Astrocyte of the spinal cord (primary cell): ENCODE measurements at places on chromosomes 11 and 22.
A peak's percentile ranks its signal among the peaks of the same experiment; 100 is the strongest.

DNA sequence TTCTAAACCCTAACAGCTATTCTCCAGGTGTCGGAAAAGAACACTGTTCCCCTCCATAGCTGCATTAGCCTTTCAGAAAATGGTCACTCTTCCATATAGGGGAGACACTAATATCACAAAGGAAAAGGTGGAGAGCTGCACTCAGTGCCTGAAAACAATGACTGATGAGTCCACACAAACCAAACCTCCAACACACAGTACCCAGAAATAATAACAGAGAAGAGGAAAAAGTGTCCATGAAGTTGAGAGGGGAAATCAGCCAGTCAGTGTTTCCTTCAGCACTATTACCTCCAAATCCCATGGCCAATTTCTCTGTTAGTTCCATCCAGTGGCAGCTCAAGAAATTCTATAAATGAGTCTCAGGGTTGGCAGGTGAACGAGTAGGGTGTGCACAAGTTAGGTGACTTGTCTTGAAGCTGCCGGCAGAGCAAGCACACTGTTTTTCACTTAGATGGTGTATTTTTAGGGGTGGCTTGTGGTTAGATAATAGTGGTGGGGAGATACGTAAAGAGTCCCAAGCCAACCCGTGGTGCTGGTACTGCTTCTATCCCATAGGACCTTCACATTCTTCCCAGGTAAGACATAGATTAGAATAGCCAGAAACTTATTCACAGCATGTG, 84.5 kb upstream of the CHRM4 start:
- no peak for DNase-seq

- no peak for DNase-seq
These were observed 27.3 kb downstream of the SYT7 start for GRCh38 chr11:61553373-61554171.

DNA sequence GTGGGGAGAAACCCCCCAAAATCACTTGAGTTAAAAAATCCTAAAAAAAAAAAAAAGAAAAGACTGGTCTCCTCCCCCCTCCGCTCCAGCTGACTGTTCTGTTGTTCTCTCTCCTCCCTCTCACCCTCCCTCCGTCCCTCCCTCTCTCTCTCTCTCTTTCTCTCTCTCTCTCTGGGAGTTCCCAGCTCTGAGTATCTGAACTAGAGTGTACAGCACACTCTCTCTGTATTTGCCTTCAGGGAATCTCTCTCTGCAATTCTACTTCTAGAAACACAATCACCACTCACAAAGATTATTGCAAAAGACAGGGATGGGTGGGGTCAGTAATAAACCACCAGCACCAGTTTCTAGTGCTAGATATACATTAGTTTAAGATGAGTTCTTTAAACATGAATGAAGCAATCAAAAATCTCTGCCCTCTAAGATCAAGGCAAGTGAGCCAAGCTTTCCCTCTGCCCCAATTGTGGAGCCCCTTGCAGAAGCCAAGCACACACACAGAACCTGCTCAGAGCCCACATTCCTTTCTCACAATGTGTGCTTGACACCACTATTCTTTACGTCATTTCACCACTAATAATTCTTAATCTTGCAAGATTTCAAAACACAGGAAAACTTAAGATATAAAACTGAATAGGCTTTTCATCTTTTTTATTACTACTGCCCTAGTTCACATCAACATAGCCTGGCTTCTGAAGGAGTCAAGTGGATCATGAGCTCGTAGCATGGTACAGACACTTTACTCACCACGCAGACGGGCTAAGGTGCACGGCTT, 133.5 kb downstream of the RBFOX2 start:
- DNase-seq = peak; percentile 61

DNA sequence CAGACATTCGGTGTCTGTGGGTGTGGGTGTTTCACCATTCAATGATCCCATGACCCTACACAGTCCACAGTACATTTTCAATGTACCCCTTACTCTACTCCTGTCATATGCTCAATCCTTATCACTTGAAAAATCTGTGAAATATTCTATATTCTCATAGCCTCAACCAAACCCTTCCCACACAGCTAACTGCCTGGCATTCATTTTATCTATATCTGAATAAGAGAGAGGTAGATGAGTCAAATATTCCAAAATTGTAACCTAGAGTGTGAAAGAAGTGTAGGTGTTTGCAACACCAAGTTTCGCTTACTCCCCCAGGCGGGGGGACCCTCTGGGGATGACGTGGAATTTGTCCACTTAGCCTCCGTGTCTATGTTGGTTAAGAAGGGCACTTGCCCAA, 354.8 kb downstream of the ETS1 start:
- DNase-seq = no peak

- no peak for DNase-seq
These were observed 10.2 kb upstream of the SSTR3 start for GRCh38 chr22:37222440-37222971.

DNA sequence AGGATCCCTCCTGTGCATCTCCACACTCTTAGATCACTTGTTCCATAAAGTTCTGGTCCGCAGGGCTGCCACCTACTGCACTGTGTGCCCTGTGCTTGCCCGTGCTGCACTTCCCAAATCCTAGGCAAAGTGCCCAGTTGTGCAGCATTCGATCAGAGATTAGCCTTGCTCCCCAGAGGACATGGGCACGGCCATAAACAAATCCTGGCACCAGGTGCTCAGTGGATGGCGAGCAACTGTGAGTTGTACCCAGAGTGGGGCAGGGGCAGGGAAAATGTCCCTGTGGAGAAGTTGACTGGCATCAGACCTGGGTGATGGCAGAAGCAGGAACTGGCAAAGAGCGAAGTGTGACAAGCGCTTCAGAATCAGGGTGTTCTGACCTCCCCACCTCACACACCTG, 4.7 kb downstream of the FADS2 start:
- DNase-seq = no peak

DNA sequence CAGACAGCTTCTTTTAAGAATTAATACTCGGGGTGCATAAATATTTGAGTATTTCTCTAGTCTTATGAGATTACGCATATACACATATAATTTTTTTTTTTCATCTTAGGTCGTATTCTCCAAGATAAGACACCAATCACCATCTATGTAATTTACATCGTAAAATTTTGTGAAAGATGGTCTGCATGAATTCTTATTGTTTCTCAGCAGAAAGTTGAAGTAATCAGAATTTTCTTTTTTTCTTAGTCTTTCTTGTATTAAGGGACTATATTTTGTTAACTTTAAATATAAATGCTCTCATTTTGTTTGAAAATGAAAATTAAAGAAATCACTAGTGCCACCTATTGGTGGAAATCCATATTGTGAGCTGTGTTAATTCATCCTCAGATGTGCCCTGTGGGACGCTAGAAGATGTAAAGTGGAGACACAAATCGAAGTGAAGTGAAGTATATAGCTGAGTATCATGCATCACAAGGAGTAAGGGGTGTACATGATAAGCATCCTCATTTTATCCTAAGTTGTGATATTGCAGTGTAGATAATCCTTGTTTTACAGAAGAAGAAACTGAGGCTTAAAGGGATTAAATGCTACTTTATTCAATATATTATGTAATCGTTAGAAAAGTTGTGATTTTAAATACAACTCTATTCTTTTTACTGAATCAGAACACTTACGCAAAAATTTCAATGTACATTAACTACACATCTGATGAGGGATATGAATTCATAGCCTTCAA, 2084.3 kb downstream of the LRRC4C start:
- peak; percentile 15 for DNase-seq

DNA sequence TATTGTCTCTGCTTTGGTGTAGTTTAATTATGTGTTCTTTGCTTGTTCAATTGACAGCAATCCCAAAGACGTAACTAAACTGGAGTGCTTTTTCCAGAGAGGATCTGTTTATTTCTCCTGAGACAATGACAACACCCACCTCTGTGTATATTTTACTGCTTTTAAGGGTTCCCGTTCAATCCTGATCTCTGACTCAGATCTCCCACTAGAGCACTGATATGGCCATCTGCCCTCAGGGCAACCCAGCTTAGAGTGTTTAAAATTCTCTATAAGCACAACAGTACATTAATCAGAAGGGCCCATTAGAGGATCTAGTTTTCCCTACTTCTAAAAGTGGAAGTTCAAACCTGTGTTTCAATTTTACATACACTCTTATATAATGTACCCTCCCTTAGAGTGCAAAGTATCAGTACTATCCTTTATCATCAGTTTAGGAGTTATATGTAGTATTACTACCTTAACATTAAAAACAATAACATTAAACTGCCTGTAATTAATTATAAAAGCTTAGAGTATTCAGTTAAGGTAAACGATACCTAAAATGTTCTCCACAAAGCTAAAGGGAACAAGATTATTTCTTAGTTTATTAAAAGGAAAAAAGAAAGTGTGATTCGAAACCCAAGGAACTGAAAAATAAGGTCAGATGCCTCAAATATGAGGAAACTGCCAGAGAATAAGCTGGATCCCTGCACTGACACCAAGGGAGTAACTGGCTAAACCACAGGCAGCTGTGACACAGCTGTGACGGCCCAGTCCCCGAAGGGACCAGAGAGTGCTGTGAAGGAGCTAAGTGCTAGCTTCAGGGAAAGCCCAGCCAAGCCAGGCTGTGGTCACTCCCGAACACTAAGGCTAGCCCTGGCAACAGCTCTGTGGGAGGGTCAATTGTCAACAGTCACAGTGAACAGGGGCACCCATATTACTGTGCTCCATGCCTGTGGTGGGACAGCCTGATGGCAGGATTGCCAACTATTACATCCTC, 15.2 kb downstream of the UFD1 start:
- DNase-seq = peak; percentile 9

DNA sequence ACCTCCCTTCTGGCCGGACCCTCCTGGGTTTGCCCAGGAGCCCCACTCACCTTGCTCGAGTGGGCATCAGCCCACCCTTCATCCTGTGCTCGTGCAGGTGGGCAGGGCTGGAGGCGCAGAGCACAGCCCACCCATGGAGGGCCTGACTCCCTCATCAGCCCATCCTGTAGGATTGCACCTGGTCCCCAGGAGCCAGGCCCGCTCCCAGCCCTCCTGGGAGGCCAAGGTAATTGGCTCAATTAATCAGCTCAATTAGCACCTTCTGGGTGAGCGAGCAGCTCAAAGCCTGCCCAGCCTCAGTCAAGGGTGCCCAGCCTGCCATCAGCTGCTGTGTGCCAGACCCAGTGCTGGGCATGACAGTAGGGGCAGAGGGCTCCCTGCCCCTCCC, 58.1 kb upstream of the NECTIN1 start:
- no peak for DNase-seq
